ENCODE measurements at places on chromosomes 7 and 10. TPM values are rescaled to one million over a fixed set of nuclear protein-coding genes. Genes with fewer than 3 reads are reported as not detected.

The BLNK gene
- total RNA-seq = 0.23 TPM

The PAX4 gene
- total RNA-seq = not detected

The C10orf95 gene
- 0.69 TPM for total RNA-seq

The INPP5F gene
- 329 TPM for total RNA-seq

The HEPACAM2 gene
- 0.23 TPM for total RNA-seq
